ENCODE measurements at places on chromosomes 5 and 9. TPM values are rescaled to one million over a fixed set of nuclear protein-coding genes. Genes with fewer than 3 reads are reported as not detected.

GADD45G gene
- 5.1 TPM for total RNA-seq

CATSPER3 gene
- 0.53 TPM for total RNA-seq

ADAMTSL2 gene
- total RNA-seq: 0.05 TPM

CBY3 gene
- total RNA-seq: 0.61 TPM

MRPL36 gene
- total RNA-seq: 64.7 TPM
